Left renal pelvis (tissue), 4 donors: ENCODE measurements at places on chromosomes 6 and 20.

DNA sequence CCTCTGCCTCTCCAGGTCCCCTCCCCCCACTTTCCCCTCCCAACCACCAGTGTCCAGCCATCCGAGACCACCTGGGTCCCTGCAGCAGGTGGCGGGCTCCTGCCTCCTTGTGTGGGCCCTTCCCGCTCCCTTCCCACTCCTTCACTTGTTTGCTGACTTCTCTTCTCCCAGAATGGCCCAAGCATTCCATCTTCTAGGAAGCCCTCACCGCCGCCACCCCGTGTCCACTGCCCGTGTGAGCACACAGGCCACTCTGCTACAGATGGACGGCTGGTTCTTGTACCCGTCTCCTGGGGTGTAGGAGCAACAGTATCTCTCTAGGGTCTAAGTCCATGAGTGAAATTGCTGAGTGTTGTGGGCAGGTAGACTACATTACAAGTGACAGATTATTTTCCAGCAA is 15.0 kb downstream of the BPHL start:
- DNase-seq: no peak

DNA sequence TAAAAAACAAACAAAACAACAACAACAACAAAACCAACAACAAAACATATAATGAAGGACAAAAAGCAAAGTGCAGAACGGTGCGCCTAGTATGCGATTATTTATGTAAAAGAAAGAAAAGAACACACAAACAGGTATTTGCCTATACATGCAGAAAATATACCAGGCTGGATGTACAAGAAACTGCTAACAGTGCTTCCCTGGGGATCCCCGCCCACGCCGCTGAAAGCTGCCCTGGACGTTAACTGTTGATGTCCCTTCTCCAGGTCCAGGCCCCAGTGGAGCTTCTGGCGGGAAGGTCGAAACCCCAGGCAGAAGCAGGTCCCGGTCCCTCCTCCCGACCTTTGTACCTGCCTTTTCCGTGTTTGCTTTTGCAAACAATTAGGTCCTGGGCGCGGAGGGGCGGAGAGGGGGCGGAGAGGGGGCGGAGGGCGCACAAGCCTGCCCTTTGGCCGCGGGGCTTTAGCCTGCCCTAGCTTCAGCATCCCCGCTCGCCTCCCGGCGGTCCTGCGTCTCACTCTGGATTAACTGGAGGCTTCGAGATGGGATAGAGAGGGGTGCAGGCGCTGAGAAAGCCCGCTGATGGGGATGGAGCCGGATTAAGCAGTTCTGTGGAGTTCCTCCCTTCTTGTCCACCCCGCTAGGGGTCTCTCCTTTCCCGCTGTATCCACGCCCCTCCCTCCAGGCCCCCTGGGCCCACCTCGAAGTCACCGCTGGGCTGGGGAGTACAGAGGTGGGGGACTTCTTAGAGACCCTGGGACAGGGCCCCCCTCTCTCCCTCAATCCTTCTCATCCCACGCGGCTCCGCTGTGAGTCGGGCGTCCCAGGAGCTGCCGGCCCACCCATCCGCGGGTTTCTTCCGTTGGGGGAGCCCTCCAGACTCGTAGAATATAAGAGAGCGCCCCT is 8.2 kb upstream of the AHCY start:
- no peak for DNase-seq

DNA sequence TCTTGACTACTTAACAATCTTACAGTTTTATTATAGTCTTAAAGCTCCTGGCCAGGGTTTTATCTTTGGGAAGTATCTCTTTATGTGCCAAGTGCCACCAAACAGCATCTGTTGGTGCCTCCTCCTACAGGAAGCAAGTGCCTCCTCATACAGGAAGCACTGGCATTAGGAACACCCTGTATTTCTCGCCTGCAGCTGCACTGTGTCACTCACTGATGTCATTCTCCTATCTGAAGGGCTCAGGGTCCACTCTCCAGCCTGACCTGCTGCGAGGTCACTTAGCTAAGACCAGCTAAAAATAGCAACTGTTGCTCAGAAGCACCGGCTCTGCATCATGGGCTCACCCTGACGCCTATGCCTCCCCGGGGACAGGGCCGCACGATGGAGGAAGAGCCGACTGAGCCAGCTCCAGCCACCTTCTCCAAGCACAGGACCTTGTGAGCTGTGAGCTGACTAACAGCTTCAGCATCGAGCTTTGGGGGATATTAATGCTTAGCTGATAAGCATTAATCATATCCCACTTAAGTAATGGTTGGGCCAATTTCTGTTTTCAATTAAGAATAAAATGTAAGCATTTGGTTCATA is 66.3 kb upstream of the CD93 start:
- no peak for DNase-seq

DNA sequence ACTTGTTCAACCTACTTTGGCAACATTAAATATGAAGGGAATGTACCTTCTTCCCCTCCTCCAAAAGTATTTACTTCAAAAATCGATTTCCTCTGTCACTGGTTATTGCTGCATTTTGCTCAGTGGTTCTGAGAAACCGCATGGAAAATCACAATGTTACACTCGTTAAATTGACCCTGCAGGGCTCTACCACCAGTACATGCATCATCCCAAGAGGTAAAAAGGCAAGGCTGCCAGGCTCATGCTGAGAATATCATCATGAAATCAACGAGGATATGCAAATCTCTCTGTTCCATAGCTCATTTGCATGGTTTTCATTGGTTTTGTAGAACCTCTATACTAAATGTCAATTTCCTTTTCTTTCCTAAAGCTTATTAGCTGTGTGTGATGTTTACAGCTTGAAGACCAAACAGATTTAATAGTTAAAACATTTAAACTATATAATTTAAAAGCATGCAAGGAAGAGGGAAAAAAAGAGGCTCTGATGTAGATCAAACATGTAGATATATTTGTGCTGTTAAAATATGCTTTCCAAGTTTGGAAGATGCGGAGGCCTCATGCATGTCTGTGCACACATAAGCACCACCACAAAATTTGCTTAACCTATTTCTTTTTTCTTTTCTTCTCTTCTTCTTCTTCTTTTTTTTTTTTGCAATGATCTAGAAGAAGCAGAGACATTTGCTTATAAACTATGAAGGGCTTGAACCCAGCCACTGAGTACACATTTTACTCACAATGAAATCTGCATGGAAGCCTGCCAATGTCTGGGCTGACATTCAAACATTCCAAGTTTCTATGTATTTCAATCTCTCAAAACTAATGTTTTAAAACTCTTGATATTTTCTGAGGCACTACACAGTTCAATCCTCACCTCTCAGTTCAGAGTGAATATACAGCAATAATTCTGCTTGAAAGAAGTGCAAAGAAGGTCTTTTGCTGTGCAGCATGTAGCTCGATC is 194.0 kb downstream of the GMPR start:
- DNase-seq: no peak
